SK-MEL-5 (cell line): ENCODE measurements at places on chromosomes 4 and X.

- no peak for DNase-seq
Observed at GRCh38 chr4:1684506-1685234, 557 bp upstream of the FAM53A start.

- DNase-seq = no peak
Observed at GRCh38 chr4:76556452-76556851, 121.4 kb downstream of the SHROOM3 start.

DNA sequence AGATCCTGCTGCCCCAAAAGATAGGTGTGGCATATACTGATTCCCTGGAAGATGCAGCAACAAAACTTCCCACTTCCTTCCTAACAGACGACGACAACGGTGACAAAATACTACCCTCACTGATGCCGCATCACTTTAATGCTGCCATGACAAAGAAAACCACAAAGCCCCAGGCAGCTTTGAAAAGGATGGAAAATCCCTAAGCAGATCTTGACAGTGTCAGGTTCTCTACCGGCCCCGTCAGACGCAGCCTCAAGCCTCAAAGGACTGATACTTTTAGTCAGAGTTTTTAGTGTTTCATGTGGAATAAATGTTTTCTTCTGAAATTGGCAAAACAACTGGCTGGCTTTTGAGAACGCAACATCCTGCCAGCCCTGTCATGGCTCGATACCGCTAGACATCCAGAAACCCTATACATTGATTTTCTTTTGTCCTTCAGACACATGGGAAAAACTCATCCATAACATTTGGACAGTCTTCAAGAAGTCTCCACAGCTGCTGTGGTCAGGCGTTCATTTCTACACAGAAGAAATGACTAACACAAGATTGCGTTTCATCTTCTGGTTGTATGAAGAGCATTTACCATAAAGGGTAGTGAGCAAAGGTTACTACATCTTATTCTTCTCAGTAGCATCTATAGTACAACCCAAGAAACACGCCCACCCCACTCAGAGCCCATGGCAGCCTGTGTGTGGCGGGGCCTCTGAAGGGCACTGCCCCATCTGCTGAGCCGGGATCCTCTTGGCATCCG is 60.1 kb downstream of the GATB start:
- DNase-seq = no peak

DNA sequence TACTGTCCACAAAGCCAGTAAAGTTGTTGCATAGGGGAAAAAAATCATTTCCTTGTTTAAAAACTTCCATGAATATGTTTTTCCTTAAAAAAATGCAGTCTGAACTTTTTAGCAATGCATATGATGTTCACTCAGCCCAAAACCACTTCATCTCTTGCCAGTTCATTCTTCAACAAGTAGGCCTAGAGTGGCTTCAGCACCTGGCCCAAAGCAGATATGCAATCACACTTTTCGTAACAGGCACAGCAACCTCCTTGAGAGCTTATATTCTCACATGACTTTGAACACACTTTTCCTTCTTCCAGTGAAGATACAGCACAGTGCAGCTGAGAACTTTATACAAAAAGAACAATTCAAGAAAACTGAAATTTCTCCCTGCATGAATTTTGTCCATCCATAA is 128.6 kb downstream of the ADAMTS3 start:
- no peak for DNase-seq

GRCh38 chrX:3244203-3244743 is 102.2 kb downstream of the MXRA5 start:
- DNase-seq = no peak

DNA sequence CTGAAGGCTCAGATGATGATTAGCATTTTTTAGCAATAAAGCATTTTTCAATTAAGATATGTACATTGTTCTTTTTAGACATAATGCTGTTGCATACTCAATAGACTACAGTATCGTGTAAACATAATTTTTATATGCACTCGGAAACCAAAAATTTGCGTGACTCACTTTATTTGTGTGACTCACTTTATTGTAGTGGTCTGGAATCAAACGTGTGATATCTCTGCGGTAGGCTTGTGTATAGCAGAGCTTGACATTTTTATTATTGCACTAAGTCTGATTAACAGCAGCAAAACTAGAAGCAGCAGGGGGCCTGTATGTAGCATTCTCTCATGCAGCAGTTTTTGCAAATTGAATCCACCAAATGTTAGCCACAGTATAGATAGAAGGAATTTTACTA is 119.1 kb upstream of the PRDX4 start:
- no peak for DNase-seq
